Activated CD4-positive, alpha-beta T cell treated with anti-CD3 and anti-CD28 coated beads, Interleukin-2, amount 50 U/mL, for 4 hours (primary cell): ENCODE measurements at places on chromosomes 4 and X.

- no peak for DNase-seq
Measured at GRCh38 chr4:102500352-102500695, 835 bp upstream of the NFKB1 start.

- DNase-seq: no peak
Measured at GRCh38 chr4:140096921-140097320, 57.1 kb downstream of the MAML3 start.

DNA sequence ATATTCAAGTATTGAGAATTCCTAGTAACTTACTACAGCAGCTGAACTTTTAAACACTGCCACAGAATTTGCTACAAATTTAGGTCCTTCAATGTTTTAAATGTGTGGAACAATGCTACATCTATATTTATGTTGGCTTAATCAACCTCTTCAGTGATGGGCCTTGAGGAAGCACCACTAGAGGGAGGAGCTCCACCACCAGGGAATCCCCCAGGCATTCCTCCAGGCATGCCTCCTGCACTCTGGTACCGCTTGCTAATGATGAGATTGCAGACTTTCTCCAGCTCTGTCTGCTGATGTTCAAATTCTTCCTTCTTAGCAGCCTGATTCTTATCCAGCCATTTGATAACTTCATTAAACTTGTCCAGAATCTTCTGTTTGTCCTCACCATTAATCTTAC is 190.8 kb downstream of the HTR2C start:
- no peak for DNase-seq

- DNase-seq: no peak
Measured at GRCh38 chr4:87677731-87678130, 27.7 kb downstream of the DMP1 start.

- no peak for DNase-seq
Measured at GRCh38 chr4:81919223-81919622, 447.5 kb upstream of the RASGEF1B start.

DNA sequence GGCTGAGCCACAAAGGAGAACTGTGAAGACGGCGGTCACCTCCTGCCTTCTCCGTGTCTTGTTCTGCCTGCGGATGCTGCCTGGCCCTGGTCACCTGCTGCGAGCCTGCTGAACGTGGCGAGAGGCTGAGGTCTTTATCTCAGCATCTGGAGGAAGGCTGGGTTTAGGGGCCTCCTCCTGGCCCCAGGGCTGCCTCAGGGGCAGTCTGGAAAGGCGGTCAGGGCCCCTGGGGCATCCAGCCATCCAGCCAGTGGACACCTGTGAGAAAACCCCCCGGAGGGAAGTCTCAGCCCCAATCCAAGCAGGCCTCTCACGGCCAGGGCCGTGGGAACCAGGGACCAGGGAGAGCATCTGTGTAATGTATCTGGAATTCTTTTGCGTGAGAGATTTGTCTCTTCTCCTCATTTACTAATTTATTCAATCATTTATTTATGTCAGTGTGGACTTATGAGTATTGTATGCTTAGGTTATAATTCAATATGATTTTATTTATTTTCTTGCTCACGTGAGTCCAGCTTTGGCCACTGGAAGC is 11.3 kb downstream of the PDE6B start:
- no peak for DNase-seq

- DNase-seq: no peak
Measured at GRCh38 chrX:120308558-120308957, 2.7 kb downstream of the TMEM255A start.
